ENCODE measurements at places on chromosomes 2 and 18.

GRCh38 chr18:76456823-76457222 is 38.2 kb downstream of the ZNF516 start:
- DNase-seq = no peak

DNA sequence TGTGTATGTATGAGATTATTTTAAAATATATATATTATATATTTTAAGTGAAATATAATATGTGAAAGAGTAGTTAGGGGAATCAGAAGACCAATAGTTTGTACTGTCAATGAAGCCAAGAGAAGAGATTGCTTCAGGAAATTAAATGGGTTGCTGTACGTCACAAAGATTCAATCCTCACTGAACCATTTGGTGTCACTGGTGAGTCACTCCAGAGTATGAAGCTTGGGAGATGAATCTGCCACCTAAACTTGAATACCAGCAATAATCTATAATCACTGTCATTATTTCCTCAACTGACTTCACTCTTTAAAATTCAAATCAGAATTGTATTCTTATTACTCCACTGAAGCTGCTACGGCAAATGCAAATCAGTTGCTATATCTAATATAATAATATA is 41.9 kb upstream of the SCN9A start:
- no peak for DNase-seq

- no peak for DNase-seq
Observed at GRCh38 chr2:198117406-198118041, 313.1 kb downstream of the PLCL1 start.

DNA sequence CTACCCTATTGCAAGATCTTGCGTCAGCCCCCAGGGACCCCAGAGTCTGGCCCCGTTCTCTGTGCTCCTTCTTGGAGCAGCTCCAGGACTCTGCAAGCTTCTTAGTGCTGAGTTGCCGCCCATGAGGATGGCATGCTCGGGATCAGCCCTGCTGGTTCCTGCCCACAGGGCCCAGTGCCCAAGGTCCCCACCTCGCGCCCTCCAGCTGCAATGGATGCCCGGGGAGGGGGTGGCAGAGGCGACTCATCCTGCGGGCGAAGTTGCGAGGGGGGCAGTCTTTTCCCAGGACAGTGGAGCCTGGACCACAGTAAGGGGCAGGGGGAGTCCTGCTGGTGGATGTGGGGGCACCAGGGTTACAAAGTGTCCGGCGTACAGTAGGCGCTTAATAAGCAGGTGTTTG is 261.9 kb downstream of the BCL2 start:
- DNase-seq = no peak

DNA sequence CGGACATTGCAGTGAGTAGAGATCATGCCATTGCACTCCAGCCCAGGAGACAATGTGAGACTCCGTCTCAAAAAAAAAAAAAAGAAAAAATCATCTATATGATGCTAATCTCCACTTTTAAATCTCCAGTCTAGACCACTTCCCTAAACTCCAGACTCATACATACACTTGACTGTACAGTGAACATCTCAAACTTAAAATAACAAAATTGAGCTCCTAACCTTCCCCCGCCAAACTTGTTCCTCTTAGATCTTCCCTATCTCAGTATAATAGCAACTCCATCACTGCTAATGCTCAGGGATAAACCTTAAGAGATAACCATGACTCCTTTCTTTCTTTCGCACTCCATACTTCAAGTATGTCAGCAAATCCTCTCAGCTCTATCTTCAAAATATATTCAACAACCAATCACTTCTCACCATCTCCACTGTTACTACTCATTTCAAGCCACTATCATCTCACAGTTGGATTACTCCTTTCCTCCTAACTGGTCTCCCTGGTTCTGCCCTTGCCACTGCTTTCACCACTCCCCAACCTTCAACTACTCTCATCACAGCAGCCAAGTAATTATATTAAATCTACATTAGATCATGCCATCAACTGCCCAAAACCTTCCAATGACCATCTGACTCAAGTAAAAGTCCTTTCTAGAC is 12.0 kb downstream of the MEMO1 start:
- DNase-seq = no peak

DNA sequence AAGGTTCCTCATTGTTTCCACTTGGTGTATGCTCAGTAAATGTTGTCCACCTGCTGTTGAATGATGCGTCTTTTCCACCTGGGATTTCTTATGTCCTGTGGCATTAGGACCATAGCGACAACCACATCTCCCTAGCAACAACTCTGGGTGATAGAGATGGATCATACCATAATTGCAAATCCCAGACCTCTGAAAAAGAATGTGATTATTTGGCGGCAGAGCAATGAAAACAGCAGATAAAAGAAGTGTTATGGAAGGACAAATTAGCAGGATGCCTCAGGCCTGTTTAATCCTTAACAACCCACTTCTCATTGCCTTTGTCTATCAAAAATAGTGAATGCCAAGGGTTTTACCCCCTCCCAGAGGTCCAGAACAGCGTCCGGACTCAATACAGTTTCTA is 278.9 kb downstream of the TSN start:
- DNase-seq = no peak

DNA sequence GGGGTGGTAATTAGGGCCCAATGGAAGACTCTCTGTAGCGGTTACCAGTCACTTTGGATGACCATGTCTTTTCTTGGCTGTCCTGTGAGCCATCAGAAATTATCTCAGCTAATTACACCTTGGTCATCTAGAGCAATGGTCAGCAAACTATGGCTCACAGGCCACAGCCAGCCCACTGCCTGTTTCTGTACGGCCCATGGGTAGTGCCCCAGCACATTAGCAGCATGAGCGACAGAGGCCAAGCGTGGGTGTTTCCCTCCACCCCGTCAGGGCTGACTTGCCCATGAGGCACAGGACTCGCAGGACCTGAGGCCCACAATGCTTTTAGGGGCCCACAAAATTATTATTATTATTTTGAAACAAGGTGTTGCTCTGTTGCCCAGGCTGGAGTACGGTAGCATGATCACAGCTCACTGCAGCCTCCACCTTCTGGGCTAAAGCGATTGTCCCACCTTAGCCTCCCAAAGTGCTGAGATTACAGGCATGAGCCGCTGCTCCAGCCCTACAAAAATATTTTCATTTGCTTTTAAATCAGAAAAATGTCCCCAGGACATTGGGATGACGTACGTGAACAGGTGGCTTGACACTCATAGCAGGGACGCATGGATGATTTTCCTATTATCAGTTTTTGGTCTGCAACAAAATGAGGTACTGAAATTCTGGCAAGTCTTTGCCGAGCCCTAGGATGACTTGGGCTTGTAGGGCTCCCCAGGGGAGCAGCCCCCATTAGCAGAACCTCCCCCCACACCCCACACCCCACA is 29.3 kb upstream of the CEP68 start:
- no peak for DNase-seq

GRCh38 chr2:109265369-109265768 is 136.4 kb downstream of the SH3RF3 start:
- DNase-seq = no peak

DNA sequence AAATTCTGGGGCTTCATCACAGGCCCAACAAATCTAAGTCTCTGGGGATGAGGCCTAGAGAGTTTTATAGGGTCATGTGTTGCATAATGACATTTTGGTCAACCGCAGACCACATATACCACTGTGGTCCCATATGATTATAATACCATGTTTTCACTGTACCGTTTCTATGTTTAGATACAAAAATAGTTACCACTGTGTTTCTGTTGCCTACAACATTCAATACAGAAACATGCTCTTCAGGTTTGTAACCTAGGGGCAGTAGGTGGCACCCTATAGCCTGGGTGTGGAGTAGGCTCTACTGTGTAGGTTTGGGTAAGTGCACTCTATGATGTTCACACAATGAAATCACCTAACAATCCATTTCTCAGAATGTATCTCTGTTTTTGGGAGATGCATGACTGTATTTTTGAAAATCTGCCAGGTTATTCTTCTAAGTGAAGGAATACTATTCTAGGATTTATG is 485.2 kb downstream of the PTPRM start:
- DNase-seq = no peak

DNA sequence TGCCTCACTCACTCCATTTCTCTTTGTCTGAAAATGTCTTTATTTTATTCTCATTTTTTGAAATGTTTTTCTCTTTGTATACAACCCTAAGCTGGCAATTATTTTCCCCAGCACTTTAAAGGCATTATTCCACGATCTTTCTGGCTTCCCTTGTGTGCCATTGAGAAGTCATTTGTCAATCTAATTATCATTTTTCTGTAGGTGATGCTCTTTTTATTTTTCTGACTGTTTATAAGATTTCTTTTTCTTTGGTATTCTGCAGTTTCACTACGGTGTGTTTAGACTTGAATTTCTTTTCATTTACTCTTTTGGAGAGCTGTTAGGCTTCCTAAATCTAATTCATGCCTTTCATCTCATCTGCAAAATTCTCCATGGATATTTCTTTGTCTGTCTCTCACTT is 8.1 kb downstream of the SCYGR4 start:
- no peak for DNase-seq

- DNase-seq = no peak
Observed at GRCh38 chr18:35822413-35822812, 150.1 kb upstream of the RMP24 start.

DNA sequence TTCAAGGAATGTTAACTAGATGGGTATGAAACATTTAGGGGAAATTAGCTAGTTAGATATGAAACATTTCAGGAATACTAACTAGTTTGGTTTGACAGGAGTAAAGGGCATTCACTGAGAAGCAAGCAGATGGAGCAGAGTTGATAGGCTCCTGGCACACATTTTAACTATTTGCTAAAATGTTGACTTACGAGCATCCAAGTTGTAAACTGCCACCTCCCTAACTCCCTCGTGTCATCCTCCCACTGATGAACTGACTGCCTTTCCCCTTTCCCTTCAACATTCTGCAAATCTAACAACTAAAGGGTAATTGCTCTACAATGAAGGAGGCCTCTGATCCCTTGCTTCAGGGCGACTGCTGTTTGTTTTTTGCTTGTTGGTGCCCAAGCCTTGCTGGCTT is 580.4 kb upstream of the FAM98A start:
- DNase-seq = no peak

DNA sequence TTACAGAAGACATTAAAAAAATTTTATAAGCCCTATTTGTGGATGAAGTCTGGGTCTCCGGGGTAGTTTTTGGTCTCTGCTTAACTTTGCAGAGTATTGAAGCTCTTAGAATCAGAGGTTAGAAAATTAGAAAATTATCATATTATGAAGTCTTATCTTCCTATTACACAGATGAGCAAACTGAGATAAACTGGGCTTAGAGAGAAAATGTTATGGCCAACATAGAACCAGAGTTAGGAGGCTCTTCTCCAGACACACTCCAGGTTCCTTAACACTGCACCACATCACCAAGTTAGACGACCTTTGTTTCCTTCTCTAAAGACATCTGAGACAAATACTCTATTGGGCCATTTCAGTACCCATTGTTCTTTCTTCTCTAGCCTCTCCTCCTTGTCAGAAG is 36.7 kb upstream of the NEB start:
- DNase-seq = no peak

GRCh38 chr2:119301413-119301812 is 65.2 kb downstream of the C2orf76 start:
- DNase-seq = no peak

DNA sequence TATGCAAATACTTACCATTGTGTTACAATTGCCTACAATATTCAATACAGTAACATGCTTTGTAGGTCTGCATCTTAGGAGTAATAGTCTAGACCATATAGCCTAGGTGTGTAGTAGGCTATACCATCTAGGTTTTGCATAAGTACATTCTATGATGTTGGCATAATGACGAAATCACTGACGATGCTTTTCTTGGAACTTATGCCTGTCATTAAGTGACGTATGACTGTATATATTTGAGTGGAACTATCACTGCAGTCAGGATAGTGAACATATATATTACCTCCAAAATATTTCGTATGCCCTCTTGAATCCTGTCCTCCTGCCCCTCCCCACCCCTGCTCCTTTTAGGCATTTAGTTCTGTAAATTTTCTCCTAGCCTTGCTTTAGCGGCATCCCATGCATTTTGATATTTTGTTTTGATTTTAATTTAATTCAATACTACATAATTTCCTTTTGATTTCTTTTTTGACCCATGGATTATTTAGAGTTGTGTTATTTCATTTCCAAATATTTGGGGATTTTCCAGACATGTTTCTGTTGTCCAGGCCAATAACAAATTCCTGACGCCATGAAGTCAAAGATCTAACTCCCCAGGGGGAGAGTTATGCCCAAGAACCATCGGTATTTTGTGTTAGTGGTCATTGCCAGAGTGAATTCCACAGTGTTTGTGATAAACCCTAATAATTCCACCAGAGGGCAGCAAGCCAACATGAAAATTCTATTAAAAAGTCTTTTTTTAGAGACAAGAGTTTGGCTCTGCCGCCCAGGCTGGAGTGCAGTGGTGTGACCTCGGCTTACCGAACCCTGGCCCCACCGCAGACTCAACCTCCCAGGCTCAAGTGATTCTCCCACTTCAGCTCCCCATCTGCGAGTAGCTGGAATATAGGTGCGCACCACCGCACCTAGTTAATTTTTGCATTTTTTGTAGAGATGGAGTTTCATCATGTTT is 24.2 kb upstream of the CASP8 start:
- no peak for DNase-seq

DNA sequence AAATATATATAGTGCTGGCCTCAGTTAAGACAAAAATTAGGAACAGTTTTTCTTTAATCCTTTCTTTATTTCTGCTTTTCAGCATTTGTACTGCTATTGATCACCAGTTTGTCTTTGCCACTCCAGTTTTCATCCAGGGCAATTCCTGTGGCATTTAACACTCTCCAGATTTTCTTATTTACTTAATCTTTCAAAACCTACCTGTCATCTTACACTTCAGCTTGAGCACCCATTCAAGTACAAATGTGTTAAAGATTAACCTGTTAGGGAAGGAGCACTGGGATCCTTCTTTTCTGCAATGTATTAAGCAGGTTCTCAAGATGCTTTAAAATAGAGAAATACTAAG is 101.8 kb upstream of the SCN1A start:
- DNase-seq = no peak

GRCh38 chr2:197086500-197086899 is 160.0 kb upstream of the PGAP1 start:
- DNase-seq = no peak

DNA sequence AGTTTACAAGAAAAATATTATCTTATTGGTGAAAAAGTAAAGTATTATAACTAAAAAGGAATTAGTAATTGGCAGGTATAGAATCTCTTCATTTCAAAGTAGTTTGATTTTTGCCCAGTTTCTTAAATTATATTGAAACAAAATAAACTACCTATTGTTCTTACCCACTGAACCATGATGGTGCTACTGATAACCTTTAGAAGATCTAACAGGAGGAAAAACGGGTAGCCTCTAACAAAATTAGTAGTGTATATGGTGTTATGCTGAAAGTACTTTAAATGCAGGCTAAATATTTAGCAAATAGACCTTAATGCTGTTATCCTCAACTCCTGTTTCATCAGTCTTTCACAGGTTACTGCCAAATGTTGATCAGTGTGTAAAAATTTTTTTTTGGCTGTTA is 19.1 kb downstream of the MRPS9 start:
- no peak for DNase-seq
